Naive thymus-derived CD8-positive, alpha-beta T cell (primary cell): ENCODE measurements at places on chromosomes 5 and 9.

DNA sequence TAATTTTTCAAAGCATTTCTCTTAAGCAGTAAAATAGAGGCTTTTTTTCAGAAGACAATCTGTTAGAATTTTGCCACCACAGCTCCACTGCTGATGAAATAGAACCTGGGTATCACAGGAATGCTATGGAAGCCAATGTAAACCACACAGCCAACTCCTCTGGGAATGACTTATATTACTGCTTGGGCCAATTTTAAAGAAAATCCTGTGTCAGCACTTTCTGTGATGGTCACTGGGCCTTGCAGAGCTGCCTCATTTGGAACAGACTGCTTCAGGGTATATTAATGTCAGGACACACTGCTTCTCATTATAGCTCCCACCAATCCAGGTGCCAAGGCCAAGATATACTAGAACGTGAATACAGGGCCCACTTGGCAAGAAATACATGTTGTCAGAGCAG, 144.1 kb upstream of the ACTBL2 start:
- H3K4me1 ChIP-seq = no peaks in the 10 kb centered on the region
- H3K4me3 ChIP-seq = no peak overlapping the region
- no peak for DNase-seq
- H3K27me3 ChIP-seq = peaks cover 23% of the 10 kb centered on the region

DNA sequence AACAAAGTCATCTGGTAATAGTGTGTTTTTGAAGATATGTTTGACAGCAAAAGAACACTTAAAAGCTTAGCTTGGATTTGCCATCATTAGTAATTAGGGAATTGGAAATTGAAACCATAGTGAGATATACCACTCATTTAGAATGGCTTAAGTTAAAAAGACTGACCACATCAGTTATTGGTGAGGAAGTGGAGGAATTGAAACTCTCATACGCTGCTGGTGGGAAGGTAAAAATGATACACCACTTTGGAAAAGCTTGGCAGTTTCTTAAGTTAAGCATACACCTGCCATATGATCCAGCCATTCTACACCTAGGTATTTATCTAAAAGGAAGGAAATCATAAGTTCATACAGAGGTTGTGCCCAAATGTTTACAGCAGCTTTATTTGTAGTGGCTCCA, 213.2 kb downstream of the TRIO start:
- no peak for DNase-seq
- no peak overlapping the region for H3K4me3 ChIP-seq
- H3K36me3 ChIP-seq = no peaks in the 10 kb centered on the region
- H3K4me1 ChIP-seq = peaks cover 2% of the 10 kb centered on the region
- peaks cover 1% of the 10 kb centered on the region for H3K27me3 ChIP-seq

- peaks cover 4% of the 10 kb centered on the region for H3K4me1 ChIP-seq
- H3K27me3 ChIP-seq = no peaks in the 10 kb centered on the region
- H3K4me3 ChIP-seq = no peak overlapping the region
- H3K27ac ChIP-seq = peak overlapping the region; percentile 20
Measured at GRCh38 chr5:172096207-172096940, 89.9 kb upstream of the FBXW11 start.

GRCh38 chr5:179135006-179135405, 74.8 kb downstream of the ZNF354C start:
- no peaks in the 10 kb centered on the region for H3K36me3 ChIP-seq
- no peaks in the 10 kb centered on the region for H3K4me1 ChIP-seq
- no peak overlapping the region for H3K4me3 ChIP-seq
- H3K27ac ChIP-seq = no peak overlapping the region
- DNase-seq = no peak
- H3K27me3 ChIP-seq = no peaks in the 10 kb centered on the region
